ENCODE measurements at places on chromosomes 3 and 15.

GRCh38 chr3:135226057-135226456, 431.0 kb downstream of the EPHB1 start:
- no peak for DNase-seq

- DNase-seq: peak; percentile 68
These were observed at the start of gene VGLL3 for GRCh38 chr3:86990734-86991481. TSS of gene VGLL3 (minus strand) at chr3:86991149. CDS start at chr3:86990743, 406 bp downstream.

- no peak for DNase-seq
These were observed 347.9 kb downstream of the MCTP2 start for GRCh38 chr15:94579286-94579685.

DNA sequence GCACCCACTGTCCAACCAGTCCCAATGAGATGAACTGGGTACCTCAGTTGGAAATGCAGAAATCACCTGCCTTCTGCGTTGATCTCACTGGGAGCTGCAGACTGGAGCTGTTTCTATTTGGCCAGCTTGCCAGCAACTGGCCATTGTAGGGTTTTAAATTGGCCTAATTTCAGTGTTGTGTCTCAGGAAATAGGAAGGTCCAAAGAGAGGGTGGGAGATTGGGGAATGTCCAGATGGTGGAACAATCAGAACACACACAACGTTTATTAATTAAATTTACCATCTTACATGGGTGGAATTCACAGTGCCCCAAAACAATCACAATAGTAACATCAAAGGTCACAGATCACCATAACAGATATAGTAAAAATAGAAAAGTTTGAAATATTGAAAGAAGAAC, 189.5 kb downstream of the ZNF385D start:
- DNase-seq: no peak

- DNase-seq: no peak
These were observed 107.8 kb downstream of the MBNL1 start for GRCh38 chr3:152376351-152377183.

DNA sequence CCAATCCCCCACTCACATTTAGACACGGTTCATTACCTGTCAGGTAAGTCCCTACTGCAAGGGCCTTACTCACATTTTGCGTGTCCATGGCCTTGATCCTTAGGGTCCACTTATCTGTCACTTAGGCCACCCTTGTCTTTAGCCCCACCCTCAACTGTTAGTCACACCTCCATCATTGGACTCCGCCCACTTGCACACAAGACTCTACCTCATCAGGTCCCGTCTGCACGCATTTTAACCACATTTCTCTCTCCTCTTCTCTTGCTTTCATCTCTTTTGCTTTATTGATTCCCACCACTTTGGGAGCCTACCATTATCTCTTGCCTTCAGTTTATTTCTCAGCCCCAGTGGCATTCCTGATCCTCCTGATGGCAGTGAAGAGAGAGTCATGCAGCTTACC, at the start of gene IQCF6:
TSS of gene IQCF6 (minus strand) at position 101 of the 400 bp plus-strand sequence. CDS start at position 88, 13 bp downstream.
- no peak for DNase-seq

GRCh38 chr3:177816667-177817208, 619.5 kb upstream of the TBL1XR1 start:
- no peak for DNase-seq

DNA sequence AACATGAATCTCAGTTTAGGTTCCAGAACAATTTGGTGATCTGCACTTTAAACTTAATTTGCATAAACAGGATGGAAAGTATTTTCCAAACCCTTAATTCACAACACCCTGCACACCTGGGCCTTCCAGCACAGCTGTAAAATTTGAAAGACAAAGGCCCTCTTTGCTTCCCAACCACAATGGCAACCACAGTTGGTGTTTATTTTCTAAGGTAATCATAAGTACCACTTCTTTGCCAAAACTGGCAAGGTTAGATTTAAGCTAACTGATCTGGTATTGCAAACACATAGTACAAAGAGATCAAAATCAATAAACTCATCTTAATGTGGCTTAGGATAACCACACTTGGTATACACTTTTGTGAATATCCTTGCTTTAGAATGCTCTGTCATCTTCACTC, 4.1 kb downstream of the LRIG1 start:
- DNase-seq: no peak

- DNase-seq: no peak
These were observed 13.3 kb downstream of the ABHD2 start for GRCh38 chr15:89101302-89102193.

DNA sequence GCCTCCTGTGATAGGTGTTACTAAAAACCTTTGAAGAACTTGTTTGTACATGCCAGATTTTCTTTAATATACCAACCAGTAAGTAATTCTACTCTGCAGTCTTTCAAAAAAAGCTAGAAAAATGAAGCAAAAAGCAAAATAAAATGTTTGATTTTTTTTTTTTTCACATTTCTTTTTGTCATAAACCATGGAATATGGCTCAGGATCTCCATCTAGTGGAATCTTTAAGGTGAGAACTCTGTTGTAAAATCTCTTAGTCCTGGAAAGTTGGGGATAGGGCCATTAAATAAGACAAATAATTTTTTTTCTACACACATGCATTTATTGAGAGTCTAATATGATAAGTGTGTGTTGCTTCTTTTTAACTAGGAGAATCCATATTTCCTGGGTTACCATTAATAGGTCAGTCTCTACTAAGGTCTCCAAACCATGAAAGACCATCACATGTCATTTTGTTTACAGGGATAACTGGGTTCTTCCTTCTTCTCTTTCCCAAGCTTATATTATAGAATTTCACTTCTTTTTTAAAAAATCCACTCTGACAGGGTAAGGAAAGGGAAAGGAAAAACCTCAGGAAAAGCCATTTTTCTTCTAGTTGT, 84.6 kb downstream of the SLC9A9 start:
- DNase-seq: no peak

DNA sequence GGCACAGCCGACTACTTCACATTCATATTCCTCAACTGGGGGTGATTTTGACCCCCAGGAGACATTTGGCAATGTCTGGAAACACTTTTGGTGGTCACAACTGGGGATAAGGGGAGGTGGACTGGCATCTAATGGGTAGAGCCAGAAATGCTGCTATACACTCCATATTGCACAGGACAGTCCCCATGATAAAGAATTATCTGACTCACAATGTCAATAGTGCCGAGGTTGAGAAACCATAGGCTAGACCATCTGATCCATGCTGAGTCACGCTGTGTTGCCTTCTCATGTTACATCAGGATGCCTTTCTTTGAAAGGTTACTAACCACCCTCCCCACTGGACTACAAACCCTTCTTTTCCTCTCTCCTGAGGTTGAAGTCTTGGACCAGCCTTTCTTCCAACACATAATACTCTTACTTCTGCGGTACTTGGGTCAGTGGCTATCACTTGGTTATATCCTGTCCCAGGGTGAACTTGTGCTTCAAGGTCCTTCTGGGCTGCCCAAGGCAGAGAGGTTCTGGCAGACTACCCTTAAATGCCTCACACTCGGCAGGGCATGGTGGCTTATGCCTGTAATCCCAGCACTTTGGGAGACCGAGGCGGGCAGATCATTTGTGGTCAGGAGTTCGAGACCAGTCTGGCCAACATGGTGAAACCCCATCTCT, 68.8 kb downstream of the CTNNB1 start:
- no peak for DNase-seq
